ENCODE measurements at places on chromosomes 2 and 18.

DNA sequence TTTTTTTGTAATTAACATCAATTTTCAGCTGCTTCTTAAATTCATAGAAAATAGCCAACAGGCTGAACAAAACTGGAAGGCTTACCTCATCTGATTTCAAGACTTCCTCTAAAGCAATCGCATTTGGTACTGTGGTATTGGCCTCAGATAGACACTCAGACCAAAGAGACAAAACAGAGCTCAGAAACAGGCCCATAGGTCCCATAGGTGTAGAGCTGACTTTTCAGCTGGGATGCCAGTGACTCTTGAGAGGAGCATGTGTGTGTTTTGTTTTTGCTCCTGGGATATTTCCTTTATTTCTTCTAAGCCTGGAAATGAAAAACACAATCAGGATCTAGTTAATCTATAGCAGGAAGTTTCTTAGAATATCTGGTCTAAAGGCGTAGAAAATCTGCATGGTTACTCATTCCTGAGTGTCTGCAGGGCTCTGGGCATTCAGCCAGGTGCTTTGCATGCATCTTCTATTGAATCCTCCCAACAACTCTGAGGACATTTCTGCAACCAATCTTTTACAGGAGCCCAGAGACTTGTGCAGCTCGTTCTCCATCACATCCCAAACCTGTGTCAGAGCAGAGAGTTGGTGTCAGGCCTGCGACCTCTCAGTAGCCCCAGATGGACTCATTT lies 190.8 kb downstream of the RTP5 start:
- peak; percentile 86 for DNase-seq

- no peak for DNase-seq
Observed at GRCh38 chr2:238149841-238150572, 8.8 kb upstream of the ERFE start.

- DNase-seq: no peak
Observed at GRCh38 chr2:236511266-236511665, 58.4 kb upstream of the ACKR3 start.

DNA sequence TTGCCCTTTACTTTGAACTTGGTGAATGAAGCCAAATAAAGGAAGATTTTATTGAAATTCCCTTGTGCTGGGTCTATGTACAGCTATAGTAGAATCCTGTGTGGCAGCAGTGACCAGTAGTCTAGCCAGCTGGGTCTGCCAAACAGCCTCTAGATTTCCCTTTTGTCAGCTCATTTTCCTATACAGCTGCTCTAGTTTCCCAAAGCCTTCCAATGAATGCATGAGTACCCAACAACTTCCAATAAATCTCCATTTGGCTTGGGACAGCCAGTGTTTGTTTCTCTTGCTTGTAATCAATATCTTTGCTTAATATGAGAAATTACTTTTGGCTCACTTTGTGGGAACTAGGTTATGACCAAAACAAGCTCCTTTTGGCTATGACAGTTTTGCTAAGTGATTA lies 43.6 kb downstream of the SCN9A start:
- no peak for DNase-seq

DNA sequence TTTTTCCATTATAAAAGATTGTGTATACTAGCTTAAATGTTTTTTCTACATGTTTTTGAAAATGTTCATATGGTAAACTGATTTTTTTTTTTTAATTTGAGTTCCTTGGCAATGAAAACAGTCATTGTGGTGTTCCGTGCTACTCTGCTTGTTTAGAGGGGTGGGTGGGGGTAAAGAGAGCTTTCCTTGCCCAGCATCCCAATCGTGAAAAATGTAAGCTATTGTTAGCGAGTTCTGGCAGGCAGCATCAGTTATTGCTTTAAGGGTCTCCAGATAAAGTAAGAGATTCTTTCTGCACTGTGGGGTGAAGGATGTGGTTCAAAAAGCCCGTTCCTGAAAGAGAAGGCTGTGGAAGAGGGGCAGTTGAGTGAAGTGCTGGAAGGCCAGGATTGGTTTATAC lies 118.4 kb downstream of the TANC1 start:
- DNase-seq: no peak

- no peak for DNase-seq
Observed at GRCh38 chr2:232697807-232698110, 628 bp downstream of the GIGYF2 start.

DNA sequence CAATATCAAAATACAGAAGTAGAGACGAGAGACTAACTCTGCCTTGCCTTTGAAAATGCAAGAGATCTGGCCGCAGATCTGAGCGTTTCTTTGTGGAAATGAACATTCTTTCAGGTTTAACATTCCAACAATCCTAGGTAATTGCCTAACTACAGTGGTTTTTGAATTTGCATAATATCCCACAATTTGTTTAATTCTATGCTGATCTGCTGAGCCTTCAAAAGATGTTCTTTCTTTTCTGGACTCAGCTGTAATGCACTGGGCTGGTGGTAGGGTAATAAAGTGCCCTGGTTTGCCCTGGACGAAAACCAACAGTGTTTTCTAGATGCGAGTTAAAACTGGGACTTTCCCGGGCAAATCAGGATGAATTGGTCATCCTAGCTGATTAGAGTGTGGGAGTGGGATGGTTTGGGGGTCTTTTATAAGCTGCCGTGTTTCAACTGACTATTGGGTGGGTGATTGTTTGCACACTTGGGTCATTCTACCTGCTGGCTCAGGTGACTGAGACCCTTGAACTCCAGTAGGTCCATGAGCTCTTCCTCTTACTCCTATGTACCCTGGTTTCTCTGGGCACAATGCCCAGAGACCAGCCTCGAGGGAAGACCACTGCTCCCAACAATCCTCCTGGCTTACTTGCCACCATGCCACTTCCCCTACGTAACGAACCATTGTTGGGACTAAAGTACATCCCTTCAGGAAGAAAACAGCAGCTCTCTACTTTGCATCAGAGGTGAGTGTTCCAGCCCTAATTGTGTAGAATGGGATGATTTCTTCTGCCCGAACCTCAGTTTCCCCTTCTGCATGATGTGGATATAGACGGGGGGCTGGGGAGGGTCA lies 3.4 kb upstream of the PAX8 start:
- peak; percentile 83 for DNase-seq

GRCh38 chr18:79628416-79629248 lies 51.0 kb upstream of the CTDP1 start:
- no peak for DNase-seq

- DNase-seq: no peak
Observed at GRCh38 chr2:73964223-73964622, 20.5 kb upstream of the TET3 start.

GRCh38 chr2:148300544-148300943 lies 279.7 kb downstream of the MBD5 start:
- DNase-seq: no peak

DNA sequence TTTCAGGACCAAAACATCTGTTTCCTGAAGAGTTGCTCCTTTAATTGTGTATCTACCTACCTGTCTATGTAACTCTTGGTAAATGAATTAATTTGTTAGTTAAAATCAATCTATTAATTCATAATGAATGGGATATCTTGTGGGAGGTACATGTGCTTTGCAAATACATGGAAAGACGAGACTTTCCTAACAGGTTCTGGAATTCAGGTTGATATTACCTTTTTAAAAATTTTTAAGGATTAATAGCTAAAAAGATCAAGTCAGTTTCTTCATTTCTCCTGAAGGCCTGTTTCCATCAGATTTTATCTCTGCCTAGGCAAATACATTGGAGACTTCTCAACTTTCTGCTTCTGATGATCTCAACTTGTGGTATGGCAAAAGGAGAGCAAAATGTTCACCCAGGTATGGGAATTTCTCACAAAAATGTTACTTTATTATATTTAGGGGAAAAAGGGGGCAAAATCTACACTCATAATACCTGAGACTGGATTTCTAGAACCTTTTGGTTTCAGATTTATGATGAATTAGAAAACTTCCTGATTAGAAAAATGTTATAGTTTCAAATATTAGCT lies 7.4 kb downstream of the TFPI start:
- no peak for DNase-seq

GRCh38 chr2:239002591-239002953 lies 154.7 kb downstream of the TWIST2 start:
- DNase-seq: no peak

DNA sequence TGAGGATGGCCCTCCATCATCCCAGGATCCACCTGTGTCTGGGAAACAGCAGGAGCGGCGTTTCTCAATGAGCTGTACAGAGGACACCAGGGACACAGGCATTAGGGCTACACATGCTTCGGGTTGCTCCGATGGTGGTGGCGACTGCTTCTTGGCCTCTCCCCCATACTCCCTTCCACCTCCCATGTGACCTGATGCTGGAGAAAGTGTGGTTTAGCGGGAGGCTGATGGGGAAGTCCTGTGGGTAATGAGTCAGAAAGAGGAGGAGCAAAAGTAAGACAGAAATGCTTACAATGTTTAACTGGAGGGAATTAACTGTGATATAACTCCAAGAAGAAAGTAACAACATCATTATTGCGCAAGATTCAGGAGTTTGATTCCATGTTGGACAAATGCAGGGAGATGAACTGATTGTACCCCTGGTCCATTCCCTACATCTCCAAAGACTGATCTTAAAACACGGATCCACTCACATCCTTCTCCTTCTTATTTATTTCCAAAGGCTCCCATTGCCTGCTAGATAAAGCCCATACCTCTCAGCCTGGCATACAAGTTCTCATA lies 186.6 kb downstream of the NRP2 start:
- peak; percentile 85 for DNase-seq

GRCh38 chr2:3545788-3546478 lies 12.2 kb downstream of the RNASEH1 start:
- no peak for DNase-seq

- no peak for DNase-seq
Observed at GRCh38 chr18:25229920-25230319, 122.0 kb downstream of the ZNF521 start.

DNA sequence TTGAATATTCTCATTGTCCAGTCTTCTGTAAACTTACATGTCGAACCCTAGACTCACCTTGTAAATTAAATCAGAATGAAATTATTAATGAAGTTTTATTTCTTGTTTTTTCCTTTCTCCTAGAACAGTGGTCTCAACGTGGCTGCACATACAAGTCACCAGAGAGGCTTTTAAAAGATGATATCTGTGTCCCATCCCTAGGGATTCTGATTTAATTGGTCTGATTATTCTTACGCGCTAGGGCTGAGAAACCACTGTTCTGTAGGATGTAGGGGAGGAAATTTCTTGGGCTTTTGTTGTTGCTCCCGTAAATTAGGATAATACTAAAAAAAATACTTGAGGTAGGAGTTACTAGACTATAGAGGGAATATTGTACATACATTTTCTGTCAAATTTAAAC lies 32.1 kb downstream of the PPM1B start:
- DNase-seq: no peak

DNA sequence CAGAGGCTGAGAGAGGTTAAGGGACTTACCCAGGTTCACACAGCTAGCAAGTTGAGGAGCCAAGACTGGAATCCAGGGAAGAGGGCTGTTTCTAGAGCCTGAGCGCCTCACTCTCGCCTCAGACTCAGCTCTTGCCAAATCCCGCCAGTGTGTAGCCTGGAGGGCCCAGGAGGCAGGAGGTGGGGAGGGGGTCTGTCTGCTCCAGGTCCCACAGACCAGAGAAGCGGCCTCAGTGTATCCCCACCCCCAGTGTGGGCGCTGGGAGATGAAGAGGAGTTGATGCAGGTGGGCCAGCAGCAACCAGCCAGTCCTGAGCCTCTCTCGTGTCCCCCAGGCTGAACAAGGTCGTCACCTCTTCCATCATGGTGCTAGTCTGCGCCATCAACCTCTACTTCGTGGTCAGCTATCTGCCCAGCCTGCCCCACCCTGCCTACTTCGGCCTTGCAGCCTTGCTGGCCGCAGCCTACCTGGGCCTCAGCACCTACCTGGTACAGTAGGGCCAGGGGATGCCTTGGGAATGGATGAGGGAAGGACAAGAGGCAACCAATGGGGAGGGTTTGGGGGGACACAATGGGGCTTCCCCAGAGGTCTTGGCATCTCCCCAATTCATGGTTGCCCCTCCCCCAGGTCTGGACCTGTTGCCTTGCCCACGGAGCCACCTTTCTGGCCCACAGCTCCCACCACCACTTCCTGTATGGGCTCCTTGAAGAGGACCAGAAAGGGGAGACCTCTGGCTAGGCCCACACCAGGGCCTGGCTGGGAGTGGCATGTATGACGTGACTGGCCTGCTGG lies 5.2 kb upstream of the CTDSP1 start:
- no peak for DNase-seq

DNA sequence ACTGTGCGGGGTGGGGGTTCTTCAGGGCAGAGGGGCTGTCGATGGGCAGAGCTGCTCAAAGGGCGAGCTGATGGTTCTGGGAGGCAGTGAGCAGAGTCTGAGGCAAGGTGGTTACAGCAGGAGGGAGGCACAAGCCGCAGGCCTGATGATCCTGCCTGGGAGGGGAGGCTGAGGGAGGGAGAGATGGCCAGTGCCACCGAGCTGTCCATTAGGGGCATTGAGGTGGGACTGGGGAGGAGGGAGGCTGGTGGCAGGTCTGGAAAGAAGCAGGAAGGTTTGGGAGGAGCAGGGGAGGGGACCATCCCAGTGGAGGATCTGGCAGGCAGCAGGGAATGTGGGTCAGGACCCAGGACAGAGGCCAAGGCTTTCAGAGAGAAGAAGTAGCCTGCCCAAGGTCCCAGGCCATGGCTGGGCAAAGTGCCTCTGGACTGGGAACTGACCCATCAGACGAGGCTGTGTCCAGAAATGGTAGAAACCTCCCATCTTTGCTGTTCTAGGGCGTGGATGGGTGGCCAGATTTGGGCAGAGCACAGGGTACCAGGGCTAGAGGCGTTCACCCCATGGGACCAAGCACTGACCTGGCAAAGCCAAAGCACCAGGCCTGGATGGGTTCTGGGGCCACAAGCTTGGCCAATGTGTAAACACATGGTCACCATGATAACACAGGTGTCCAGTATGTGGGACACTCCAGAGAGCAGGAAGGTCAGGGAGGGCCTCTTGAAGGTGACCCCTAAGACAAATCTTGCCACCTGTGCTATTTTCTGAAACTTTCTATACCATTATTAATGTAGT lies 55.5 kb downstream of the INHBB start:
- no peak for DNase-seq

DNA sequence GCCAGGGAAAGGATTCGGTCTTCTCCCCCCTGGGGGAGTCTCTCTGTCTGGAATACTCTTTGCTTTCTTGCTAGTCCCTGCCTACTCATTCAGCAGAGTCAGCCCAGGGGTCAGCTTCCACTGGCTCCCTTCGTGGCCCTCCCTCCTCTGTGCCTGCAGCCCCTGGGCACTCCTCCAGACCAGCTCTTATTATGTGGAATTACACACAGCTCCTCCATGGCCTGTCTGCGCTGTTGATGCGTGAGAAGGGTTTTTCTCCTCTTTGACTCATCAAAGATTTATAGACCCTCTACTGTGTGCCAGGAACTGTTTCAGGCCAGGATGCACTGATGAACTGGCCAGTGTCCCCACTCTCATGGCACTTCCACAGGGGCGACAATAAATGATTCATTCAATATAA lies 44.4 kb downstream of the ST8SIA5 start:
- DNase-seq: peak; percentile 72

Data from kidney tubule cell (primary cell).